ENCODE measurements at places on chromosomes 2 and 18.

GRCh38 chr18:63819786-63820185, 44.6 kb downstream of the SERPINB7 start:
- no peak for DNase-seq

- no peak for DNase-seq
These were observed 16.4 kb downstream of the SLC66A2 start for GRCh38 chr18:79935098-79935480.

DNA sequence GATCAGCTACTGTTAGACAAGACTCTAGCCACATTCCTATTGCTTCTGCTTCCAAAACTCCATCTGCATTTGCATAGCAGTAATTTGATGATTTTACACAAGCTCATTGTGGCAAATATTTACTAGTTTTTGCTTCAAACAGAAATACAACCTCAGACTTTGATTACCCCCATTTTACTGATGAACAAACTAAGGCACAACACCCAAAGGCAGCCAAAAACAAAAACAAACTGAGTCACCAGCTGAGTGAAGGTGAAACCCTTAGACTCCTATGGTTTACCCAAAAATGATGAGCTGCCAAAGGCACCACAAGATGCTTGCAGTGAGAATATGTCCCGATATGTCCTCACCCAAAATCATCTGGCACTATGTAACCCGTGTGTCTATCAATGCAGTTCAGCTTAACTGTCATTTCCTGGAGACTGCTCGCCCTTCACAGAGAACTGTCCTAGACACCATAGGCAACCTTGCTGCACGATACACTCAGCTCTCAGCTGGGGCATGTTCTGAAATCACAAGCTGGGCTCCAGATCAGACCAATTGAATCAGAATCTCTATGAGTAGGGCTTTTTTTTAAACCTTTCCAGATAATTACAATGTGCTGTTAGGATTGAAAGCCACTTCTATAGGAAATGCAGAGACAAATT, 4.1 kb upstream of the EVA1A start:
- DNase-seq: no peak

- DNase-seq: no peak
These were observed 30.8 kb upstream of the TNFAIP6 start for GRCh38 chr2:151326554-151326953.

DNA sequence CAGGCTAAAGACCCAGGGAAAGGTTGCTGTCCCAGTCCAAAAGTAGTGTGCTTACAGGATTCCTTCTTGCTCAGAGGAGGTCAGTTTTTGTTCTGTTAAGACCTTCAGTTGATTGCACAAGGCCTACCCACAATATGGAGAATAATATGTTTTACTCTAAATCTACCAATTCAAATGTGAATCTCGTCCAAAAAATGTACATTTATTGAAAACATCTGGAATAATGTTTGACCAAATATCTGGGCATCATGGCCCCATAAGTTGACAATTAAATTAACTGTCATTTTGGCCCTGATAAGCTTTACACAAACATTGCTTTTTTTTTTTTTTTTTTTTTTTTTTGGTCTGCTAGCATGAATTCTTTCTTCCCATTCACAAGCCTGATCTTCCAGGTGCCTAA, 109.8 kb downstream of the CCDC178 start:
- no peak for DNase-seq

- no peak for DNase-seq
These were observed 1124.9 kb upstream of the ZEB2 start for GRCh38 chr2:145644820-145645302.

DNA sequence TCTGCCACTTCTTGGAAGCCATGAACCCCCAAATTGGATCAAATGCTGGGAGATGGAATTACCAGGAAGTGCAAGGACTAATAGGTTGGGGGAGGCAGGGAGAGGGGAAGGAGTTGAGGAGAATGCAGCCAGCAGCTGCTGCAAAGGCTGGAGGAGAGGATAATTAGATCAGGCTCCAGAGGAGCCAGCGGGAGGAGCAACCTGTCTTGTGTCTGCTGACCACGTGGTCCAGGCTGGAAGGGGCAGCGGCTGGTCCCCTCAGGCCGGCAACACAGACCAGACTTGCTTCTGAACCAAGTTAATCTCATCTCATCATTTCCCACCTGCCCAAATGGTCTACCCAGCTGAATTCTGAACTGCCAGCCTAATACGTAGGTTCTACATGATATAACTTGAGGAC, 68.3 kb downstream of the MRO start:
- DNase-seq: no peak

DNA sequence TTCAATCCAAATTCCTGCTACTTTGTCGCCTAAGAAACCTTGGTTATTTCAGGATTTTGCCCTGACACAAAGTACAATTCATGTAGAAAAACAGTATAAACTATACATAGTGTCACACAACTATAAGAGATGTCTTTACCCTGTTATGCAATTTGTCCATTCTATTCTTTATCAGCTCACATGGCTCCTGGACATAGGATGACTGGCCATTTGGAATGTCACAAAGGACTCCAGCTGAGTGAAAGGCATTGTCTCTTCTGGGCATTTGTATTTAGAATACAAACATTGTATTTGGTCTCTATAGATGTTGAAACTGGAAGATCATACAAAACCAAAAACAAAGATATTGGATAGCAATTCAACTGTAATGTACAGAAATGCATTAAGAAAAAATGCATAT, 944.6 kb upstream of the LRRTM1 start:
- no peak for DNase-seq

DNA sequence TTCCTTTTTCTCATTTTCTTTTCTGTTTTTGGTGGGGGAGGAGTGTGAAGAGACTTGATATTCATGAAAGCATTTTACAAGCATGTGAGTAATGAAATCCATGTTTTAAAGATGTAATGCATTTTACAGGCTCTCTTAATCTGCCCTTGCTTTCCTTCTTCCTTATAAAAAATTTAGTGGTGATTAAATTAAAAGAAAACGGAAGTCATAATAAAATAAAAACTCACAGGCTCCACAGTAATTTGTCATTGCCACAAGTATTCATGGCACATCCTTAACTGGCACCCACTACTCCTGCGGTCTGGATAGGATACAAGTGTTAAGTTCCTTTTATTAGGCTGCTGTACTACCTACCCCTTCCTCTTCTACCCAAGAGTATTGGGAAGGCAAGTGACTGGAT, 241.2 kb downstream of the SLC4A3 start:
- DNase-seq: no peak

DNA sequence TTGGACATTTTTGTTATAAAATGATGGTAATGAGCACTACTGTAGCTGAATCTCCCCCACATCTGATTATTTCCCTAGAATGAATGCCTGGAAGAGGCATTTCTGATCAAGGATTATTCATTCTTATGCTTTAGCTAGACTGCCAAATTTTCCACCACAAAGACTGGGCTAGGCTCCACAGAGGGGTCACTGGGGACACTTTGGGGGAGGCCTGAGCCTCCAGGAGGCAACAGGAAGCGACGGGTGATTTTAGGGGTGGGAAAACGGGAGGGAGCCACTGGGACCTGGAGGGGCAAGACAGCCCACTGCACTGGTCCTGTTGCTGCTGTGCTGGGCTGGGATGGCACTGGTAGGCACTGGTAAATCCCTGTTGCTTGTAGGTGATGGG, 2.4 kb upstream of the ASB1 start:
- no peak for DNase-seq

GRCh38 chr2:10273215-10274175, 29.2 kb upstream of the HPCAL1 start:
- DNase-seq: no peak

DNA sequence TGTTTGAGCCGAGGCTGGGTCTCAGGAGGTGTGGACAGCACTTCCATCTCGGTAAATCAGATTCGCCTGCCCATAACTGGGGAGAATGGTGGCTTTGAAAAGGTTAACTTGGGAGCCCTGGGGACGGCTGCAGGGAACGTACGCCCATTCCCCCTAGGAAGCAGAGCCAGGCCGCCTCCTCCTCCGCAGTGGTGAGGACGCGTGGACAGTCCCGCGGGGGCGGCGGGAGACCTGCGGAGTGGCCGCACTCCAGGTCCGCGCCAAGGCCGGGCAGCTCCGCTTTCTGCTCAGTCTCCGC, 845 bp upstream of the MYCN start:
- DNase-seq: no peak

Data from activated CD4-positive, alpha-beta memory T cell treated with anti-CD3 and anti-CD28 coated beads for 36 hours (primary cell).